C1 segment of cervical spinal cord (tissue), 14 donors: ENCODE measurements at places on chromosomes 2 and 18.

DNA sequence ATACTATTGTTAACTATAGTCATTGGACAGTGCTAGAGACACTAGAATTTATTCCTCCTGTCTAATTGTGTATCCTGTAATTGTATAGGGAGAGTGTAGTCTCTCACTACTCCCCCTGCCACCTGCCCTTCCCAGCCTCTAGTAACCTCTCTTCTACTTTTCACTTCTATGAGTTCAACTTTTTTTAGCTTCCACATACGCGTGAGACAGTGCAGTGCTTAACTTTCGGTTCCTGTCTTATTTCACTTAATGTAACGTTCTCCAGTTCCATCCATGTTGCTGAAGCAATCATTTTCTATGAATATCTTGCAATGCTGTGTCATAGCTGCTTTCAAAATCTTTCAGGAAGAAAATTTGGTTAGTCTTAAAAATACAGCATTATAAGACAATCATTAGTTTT lies 22.8 kb upstream of the RUFY4 start:
- DNase-seq: no peak

DNA sequence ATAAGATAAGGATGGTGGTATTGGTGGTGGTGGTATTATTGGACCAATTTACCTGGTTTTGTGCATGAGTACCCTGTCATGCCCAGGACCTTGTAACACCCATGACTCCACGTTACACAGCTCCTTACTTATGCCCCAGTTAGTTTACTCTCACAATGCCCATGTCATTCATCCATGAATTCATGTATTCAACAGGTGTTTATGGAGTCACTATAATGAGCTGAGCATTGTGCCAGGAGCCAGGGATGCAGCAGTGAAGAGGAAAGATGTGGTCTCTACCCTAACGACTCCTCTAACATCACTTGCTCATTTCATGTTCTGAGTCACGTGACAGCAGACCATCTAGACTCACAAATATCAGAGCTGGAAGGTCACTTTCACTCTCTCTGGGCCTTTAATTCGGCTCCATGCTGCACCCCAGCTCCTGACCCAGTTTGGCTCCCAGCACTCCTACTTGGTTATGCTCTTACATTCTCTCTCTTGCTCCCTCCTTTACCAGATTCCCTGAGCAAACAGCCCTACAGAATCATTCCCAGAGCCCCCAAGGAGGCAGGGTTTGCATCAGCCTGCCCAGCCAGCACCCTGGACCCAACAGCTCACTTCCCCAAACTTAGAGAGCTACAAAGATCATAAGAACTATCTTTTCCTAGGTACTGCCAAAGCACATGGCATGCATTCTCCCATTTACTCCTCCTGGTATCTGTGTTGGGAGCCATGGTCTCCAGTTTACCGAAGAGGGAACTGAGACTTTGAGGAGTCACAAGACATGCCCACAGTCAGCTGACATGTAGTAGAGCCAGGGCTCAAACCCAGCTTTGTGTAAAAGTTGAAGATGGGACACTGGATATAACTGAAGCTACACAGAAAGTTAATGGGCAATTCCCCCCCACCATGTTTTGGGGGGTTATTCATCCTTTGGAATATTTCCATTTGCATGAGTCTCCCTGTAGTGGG lies 449.9 kb downstream of the LRATD1 start:
- DNase-seq: no peak

GRCh38 chr2:45014016-45014702 lies 4.9 kb upstream of the SIX2 start:
- no peak for DNase-seq

GRCh38 chr18:13394801-13395200 lies 176.2 kb downstream of the LDLRAD4 start:
- DNase-seq: no peak

- DNase-seq: no peak
Observed at GRCh38 chr2:239322416-239323086, 78.3 kb downstream of the HDAC4 start.
